C1 segment of cervical spinal cord (tissue), 14 donors: ENCODE measurements at places on chromosomes 3 and 15.

- no peak for DNase-seq
Observed at GRCh38 chr3:88113311-88114162, 36.2 kb upstream of the C3orf38 start.

DNA sequence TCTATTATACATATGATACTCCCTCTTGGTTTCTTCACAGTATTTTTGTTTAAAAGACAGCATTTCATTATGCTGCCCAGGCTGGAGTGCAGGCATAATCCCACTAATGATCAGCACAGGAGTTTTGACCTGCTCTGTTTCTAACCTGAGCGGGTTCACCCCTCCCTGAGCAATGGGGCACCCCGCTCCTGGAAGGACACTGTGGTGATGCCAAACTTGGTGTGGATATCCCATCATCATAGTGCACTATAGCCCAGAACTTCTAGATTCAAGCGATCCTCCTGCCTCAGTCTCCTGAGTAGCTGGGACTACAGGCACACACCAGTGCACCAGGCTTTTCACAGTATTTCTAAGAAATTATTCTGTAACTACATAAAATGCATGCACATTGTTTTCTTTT, 14.9 kb downstream of the COLQ start:
- DNase-seq, result no peak

- DNase-seq, result no peak
Observed at GRCh38 chr15:99413955-99414754, 151.6 kb upstream of the MEF2A start.

DNA sequence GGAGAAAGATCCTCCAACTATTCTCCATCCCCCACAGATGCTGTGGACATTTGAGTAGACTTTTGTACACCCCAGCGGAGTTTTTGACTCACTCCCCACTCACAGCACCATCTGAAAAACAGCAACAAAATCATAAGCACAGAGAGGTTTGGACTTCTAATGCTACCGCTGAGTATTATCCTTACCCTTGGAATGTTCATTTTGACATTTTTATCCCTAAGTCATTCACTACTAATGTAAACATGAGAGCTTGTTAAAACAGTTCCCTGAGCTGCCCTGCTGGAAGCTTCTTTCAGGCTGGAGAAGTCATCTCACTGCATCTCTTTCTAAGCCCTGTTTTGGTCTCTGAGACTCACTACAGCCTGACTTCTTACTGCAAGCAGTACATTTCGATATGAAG, 1045.9 kb downstream of the MCTP2 start:
- DNase-seq, result no peak

DNA sequence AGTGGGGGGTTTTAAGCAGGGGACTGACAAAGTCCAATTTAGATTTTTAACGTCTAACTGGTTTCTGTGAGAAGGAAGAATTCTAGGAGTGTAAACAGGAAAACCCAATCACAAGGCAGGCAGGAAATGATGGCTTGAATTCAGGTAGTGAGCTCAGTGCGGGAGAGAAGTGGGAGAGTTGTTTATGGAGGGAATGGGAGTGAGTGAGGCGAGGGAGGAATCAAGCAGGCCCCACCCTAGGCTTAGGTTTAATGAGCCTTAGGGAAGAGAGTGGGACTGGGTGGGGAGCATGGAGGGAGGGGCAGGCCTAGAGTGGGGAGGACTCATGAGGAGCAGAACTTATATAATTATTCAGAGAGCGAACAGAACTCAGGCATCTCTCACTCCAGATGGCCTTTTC, 17.9 kb downstream of the VIPR1 start:
- no peak for DNase-seq

- peak; percentile 38 for DNase-seq
Observed at GRCh38 chr3:124584552-124585391, 145.5 kb upstream of the UMPS start.

DNA sequence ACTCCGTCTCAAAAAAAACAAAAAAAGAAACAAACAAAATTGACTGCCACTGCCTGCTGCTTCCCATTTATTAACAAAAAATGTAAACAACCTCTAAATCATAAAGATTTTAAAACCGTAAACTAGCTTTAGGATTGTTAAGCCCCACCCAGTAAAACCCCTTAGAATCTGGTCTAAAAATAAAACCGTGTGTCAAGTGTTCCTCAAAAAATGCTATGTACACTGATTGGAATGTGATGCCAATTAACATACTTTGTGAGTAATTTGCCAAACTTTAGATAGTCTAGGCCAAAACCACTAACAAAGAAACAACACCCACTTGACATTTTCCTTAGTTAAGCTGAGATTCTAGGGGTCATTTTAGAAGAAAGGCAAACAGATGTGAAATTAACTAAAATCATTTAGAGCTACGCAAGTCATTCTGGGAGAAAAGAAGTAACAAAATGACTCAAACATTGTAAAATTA, 5.3 kb downstream of the RAF1 start:
- DNase-seq, result no peak

DNA sequence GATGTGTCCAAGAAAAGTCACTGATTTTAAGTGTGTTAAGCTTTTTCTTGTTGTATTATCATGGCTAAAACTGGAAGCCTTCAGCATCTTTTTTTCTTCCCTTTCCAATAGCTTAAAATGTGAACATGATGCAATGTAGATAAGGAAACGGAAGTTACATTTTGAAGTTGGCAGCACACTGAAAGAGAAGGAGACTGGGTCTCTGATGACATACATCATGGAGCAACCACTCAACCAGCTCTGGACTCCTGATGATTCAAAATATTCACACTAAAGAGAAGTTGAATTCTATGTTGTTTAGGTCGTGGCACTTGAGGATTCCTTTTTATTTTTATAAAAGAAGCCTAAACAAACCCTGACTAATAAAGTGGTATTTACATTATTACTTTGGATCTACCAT, 488.3 kb upstream of the ALCAM start:
- DNase-seq, result no peak

- no peak for DNase-seq
Observed at GRCh38 chr15:60751985-60752952, 273.3 kb upstream of the ICE2 start.

DNA sequence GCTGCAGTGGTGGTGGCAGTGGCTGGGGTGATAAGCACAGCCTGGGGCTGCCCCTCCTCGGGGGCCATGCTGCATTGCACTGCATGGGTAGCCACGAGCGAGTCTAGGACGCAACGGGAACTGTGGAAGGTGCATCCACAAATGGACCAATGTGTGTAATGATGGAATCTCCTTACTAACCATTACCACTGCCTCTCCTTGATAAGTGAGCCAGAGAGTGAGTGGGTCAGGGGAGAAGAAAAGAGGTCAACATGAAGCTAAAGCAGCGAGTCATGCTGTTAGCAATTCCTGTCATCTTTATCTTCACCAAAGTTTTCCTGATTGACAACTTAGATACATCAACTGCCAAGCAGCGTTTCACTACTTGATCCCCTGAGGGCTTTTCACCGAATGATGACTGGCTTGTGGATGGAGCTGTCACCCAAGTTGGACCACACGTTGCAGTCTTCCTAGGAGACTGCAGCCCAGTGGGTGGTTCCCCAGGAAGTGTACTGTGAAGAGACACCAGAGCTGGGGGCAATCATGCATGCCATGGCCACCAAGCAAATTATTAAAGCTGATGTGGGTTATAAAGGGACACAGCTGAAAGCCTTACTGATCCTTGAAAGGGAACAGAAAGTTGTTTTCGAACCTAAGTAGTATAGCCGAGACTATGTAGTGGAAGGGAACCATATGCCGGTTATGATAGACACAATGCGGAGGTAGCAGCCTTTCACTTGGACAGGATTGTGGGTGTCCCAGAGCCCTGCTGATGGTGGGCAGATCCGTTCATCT, 20.6 kb downstream of the SAMD7 start:
- no peak for DNase-seq

GRCh38 chr15:62809115-62809967, 233.2 kb upstream of the TPM1 start:
- DNase-seq, result no peak
